DMS 273 treated with DMSO at 0.1 percent for 48 hours (cell line): ENCODE measurements at places on chromosomes 6 and 20.
A peak's percentile ranks its signal among the peaks of the same experiment; 100 is the strongest.

- no peak for DNase-seq
These were observed 101.6 kb upstream of the CEP162 start for GRCh38 chr6:84329077-84329476.

- no peak for DNase-seq
These were observed 125.1 kb upstream of the COL21A1 start for GRCh38 chr6:56372406-56372995.

DNA sequence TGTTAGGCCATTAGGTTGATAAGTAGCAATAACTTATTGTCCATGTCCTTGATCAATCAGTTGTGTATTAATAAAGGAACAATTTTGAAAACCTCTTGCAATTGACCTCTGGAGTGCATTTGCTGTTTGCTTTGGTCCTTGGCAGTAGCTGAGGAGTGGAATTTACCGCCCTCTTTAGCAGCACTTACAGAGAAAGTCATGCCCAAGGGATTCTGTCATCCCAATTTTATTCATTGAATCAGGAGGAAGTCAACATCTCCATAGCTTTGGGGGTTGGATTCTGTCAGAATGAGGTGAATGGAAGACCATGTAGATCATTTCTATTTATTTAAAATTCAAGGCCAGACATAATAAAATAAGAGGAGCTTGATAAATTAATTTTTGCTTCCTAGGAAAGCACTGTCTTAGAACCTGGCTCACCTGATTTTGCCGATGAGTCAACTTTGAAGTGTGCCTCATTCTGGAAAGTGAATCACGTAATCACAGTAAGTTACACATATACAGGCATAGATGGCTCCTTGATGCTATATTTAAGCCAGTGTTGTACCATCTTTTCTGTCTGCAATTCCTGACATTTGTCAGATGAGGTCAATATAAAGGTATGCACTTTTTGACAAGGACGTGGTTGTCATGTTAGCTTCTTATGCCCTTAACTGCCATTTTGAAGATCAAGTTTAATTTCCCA lies 128.7 kb upstream of the MLIP start:
- no peak for DNase-seq

DNA sequence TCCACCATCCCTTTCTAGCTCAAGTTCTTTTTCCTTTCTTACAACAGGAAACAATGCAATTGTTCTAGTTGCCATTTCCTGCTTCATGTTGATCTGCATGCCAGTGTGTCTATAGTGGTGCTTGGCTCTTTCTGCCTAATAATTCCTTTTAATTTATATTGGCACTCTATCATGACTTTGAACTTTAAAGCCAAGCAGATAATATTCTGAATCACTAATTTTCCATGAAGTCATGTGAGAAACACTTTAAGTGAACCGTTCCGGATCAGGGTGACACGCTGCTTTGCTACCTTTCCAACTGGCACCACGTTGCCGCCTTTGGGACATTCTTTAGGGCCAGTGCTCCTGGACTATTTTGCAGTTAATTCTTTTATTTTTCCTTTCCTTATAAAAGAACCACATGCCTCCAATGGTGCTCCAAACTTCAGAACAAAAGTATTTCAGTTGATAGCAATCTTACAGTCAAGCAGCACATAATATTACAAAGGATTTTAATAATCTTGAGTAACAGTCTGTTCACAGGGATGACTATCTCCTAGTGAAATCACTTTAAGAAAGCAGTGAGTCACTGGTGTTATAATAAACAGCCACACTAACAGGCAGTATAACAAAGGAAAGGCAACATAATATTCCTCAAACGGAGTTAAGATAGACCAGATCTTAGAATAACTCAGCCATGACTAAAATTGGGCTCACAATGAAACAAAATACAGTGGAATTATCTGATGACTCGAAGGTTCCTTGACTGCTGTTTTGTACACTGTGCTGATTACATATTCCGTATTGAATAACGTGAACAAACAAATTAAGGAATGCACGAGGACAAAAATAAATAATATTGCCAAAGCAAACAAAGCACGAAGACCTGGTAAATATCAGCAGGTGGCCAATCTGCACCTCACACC lies 19.0 kb upstream of the BLOC1S5 start:
- DNase-seq = no peak

GRCh38 chr6:35485402-35485877 lies 11.4 kb downstream of the TEAD3 start:
- DNase-seq = no peak

DNA sequence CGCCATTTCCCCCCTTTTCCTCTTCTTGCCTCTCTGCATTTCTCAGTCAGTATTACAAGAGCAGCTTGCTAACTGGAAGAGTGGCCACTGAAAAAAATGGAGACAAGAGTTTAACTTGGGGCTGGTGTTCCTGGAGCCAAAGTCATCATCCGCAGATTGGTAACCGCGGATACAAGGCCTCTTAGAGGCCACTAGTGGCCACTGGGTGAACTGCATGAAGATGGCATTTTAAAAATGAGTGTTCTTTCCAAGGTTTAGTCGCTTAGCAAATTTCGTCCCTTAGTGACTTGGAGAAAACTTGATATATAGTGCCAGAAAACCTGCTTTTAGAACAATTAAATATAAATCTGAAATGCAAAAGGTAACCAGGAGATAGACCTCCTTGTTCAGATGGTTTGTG lies 4.8 kb downstream of the F13A1 start:
- DNase-seq = peak; percentile 16

DNA sequence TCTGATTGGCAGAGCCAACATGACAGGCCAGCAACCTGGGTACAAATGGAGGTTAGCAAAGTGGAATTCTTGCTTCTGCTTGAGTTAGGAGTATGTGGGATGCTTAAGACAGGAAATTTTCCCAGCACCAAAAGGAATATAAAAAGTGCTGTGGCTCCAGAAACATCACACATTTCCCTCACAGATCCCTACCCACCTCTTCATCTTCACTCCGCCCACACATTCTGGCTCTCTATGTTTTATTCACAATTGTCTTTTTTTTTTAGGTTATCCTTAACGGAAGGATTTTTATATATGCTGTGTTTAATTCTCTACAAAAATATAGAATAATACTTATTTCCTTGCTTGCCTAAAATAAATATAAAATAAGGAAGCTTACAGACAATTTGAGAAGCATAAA lies 563.3 kb upstream of the HS3ST5 start:
- no peak for DNase-seq

DNA sequence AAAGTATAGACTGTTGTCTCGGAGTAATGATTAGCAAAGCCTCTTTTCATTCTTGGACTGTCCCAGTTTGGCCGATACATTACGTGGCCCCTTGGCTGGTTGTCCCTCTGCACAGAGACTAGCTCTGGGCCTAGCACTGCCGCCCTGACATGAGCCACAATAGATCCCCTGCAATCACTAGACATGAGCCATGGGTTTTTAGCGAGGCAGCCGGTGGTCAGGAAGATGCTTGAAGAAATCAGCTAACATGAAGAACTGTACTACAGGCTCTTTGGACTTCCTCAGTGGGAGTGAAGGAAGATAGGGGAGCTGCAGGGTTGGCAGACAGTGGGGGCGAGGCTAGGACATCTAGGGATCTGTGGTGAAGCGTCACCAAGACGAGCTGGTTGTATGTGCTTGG lies 11.0 kb downstream of the DUSP22 start:
- DNase-seq = no peak

- DNase-seq = no peak
These were observed 98.8 kb upstream of the NRN1 start for GRCh38 chr6:6105472-6106036.

GRCh38 chr6:144145541-144145940 lies 4.8 kb upstream of the STX11 start:
- DNase-seq = no peak

DNA sequence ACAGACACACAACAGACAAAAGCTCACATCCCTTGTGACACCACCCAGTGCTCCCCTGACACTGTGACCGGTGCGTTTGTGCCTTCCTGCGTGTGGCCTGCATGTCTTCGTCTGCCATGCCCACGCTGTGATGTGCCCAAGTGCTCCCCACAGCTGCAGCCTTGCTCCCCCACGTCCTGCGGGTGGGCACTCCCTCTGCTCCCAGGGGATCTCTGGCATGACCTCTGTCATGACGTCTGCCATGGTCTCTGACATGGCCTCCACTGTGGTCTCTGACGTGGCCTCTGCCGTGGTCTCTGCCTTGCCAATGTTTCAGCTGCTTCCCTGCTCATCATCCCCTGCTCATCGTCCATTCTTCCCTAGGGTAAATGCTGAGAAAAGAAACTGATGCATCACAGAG lies 200.9 kb downstream of the DLL1 start:
- DNase-seq = no peak

DNA sequence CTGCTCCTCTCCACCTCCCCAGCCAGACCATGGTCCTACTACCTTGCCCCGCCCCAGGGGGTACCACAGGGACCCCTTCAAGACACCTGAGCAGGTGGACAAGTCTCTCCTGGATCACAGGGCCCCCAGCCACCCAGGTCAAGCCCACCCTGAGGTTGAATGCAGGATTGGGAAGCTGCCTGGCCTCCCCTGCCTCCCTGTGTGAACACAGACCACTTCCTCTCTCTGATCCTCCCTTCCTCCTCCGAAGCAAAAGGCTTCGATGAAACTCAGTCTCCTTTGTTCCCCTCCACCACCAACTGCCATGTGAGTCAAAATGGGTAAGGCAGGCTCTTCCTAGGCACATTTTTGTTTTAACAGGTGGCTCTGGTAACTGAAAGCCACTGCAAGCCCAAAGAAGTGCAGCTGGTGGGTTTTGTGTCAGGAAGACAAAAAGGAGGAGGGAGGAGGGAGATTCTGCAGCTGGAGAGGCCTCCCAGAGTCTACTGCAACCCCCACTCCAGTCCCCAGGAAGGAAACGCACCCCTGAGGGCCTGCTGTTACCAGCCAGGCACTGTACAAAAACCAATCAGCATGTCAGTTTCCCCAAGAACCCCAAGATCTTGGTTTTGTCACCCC lies 5.4 kb downstream of the ADA start:
- DNase-seq = no peak

GRCh38 chr20:35791821-35792220 lies 20.0 kb downstream of the PHF20 start:
- DNase-seq = no peak

DNA sequence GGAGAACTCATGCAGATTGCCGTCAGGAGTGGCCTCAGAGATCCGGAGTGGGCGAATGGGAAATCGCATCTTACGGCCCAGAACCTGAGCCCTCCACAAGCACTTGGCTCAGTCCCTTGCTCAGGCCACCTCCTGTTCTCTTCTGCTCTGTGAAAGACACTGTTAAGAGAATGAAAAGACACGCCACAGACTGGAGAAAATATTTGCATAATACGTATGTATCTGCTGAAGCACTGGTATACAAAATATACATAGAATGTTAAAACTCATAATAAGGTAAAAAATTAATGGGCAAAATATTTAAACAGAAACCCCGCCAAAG lies 838 bp upstream of the POM121L2 start:
- DNase-seq = no peak

GRCh38 chr6:17291778-17292177 lies 10.6 kb downstream of the RBM24 start:
- no peak for DNase-seq

DNA sequence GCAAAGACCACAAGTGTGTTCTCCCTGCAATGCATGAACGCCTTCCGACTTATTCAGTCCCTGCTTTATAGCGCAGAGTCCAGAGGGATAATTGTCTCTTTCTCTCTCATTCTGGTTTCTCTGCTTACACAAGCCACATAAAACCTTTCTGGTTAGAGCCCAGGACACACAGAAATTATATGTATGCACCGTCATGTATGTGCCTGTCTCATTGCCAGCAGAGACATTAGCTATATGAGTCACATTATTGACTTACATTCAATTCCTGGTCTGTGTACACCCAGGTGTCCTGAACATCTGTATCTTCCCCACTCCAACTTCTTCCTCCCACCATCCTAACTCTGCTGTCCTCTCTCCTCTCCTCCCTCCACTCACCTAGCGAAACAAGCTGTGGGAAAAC lies 44.0 kb downstream of the LRFN2 start:
- DNase-seq = no peak

DNA sequence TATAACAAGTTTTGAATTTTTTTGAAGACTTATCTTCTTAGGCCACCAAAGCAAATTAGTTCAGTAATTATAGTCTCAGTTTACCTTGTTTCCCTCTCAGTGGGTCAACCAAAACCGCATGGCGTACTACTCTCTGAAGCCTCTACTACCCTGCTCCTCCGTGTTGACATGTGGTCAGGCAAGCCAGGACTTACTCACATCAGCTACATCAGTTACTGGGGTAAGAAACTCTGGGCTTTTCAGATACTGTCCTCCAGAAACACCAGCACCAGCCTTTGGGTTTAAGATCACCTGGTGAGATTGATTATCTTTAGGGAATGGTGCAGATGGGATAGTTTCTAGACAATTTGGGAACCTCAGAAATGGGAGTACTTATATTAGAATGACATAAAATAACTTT lies 55.1 kb downstream of the KCNQ5 start:
- no peak for DNase-seq

GRCh38 chr6:16196260-16196983 lies 42.0 kb upstream of the GMPR start:
- DNase-seq = no peak

DNA sequence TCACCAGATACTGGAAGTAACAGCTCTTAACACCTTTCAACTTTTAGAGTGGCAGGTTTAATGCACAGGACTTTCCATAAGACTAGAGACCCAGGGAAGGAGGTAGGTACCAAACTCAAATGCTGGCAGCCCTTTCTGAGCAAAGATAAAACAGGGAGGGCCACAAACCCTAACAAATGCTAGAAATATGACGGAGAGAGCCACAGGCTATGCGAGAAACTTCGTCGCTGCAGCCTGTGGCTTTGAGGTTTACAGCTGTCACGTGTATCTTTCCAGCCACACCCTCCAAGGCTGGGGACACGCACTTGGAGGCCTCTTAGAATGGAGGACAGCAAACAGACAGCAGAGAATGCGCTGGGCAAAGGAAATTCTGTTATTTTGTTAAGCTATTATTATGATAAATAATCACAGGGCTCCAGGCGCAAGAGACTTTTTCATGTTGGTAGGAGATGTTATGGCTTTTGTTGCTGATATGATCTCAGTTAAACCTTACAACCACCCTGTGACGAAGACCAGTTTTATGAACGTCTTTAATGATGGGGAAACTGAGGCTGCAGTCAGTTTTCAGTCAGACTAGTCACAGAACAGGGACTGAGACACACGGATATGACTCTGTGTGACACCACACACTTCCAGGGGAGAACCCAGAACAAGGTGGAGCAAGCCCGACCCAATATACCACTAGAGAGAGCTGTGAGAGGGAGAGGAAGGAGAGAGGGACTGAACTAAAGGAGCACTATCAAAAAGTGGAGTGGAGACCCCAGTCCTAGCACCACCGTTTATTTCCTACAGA lies 2.0 kb downstream of the TRAM2 start:
- DNase-seq = no peak

DNA sequence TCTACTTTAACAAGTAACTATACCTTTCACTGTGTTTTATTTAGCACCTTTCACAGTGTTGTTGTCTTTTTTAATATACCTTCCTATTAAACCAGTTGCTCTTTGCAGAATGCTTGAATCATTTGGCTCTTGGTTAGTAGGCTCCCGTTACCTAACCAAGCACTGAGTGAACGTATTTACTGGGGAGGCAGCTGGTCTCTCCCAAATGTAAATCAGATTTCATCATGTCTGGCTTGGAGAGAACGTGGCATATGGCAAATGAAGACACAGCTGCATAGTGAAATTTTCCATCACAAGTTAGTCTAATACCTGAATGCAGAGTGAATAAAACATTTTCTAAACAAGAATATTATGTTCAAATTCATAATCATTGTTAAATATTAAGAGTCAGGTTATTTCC lies 12.4 kb downstream of the HTR1E start:
- DNase-seq = peak; percentile 96
